ENCODE measurements at places on chromosomes 2 and 18.

DNA sequence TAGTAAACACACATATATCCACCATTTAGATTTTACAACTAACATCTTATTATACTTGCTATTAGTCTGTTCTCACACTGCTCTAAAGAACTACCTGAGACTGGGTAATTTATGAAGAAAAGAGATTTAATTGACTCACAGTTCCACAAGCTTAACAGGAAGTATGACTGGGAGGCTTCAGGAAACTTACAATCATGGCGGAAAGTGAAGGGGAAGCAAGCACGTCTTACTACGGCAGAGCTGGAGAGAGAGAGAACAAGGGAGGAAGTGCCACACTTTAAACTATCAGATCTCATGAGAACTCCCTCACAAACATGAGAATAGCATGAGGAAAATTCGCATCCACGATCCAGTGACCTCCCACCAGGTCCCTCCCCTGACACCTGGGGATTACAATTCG, 240.7 kb downstream of the CAMKMT start:
- DNase-seq, result no peak

DNA sequence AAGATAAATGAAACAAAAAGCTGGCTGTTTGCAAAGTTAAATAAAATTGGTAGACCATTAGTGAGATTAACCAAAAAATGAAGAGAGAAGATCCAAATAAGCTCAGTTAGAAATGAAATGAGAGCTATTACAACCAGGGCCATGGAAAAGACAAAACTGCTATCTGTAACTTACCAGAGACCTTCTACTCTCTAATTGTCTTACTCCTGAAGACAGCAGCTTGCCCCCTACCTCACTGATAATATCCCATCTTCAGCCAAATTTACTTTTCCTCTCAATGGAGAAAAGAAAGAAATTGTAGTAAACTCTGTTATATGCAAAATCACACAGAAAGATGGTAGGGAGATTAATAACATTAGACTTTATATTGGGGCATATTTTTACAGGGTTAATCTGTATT, 178.2 kb downstream of the LCLAT1 start:
- DNase-seq, result no peak

- no peak for DNase-seq
Observed at GRCh38 chr2:60465736-60466135, 87.7 kb downstream of the BCL11A start.

DNA sequence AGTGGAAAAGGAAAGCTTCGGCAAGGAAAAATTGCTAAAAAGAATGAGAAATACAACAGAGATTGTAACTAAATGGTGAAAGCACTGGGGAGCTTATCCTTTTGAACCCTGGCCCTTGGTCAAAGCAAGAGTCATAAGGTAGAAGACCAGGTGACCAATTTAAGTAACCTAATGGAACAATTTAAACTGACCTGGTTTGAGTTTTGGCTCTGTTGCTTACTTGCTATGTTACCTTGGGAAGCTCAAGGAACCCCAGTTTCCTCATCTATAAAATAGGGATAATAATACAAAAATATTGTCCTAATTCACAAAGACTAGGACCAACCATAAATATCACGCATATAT, 48.6 kb downstream of the NHEJ1 start:
- no peak for DNase-seq

DNA sequence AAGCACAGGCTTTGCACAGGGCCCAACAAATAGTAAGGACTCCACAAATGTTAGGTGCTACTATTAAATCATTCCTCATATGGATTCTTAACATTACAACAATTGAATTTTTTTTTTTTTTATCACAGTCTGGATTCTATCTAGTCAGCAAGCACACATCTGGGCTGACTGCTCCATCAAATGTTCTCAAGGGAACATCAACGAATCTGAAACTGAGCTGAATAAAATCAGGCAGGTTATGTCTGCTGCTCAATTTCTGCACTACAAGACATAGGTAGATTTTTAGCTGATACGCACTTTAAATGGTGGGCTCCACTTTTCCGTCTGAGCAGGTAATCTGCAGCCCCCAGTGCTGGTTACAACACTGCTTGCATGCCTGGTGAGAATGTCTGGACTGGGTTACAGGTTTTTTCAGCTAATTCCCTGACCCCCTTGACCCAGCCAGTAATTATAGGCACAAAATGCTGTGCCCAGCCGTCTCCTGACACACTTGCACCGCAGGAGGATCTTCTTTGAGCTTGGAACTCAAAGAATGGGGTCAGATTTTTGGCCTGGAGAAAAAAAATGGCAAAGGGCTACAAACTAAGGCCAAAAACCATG, 44.6 kb downstream of the ADD2 start:
- DNase-seq, result no peak

GRCh38 chr18:21483051-21483450, 117.5 kb downstream of the ESCO1 start:
- no peak for DNase-seq

- no peak for DNase-seq
Observed at GRCh38 chr2:23320058-23320457, 64.9 kb upstream of the KLHL29 start.

- DNase-seq, result no peak
Observed at GRCh38 chr2:53131416-53131815, 636.2 kb upstream of the CHAC2 start.

DNA sequence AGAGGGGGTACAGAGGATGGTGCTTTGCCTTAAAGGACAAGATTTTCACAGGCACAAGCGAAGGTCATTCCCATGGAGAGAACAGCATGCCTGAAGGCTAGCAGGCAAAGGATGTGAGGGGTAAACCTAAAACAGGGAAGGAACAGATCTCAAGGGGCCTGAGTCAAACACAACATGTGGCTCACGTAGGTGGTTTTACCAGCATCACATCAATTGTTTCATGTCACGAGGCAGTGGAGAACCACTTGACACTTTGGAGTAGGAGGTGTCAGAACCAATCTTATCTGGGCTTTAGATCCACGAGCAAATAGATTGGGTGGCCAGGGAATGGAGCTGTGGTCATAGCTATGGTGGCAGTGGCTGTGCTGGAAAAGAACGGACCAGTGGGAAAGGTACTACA, 8.4 kb downstream of the COX5B start:
- no peak for DNase-seq

GRCh38 chr18:77373730-77374445, 124.2 kb downstream of the GALR1 start:
- DNase-seq, result no peak

DNA sequence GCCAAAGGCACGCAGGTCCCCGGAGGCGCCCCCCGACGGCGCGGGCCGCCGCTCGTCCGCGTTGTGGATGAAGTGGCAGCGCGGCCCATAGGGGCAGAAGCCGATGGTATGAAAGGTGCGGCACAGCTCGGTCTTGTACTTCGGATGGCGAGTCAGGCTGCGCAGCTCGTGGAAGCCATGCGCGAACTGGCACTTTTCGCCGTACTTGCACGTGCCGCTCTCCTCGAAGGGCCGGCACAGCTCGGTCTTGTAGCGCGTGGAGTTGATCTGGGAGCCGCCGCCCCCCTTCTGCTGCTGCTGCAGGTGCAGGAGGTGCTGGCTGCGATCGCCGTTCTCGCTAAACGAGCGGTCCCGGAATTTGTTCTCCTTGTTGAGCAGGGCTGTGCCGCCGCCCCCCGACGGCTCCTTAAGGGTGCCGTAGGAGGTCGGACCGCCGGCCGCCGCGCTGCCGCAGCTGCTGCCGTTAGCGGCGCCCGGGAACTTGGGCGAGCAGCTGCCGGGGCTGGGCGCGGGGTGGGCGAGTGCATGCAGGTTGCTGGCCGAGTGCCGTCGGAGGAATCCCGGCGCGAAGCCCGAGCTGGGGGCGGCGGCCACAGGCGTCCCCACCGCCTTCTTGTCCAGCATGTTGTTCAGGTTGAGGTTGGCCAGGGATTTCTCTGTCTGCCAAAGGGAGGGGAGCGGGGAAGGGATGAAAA, 1.2 kb downstream of the ZFP36L2 start:
- peak; percentile 50 for DNase-seq

DNA sequence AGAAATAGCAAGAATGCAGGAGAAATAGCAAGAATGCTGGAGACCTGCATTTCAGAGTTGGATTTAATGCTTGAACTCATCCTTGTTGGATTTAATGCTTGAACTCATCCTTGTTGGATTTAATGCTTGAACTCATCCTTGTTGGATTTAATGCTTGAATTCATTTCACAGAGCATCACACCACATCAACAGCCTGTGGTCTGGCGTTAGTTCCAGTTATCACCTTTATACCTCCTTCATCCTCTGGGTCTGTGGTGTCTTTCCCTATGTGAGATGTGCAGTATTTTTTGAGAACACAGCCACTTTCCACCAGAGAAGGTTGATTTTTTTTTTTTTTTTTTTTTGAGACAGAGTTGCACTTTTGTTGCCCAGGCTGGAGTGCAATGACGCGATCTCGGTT, 546.4 kb upstream of the SOX11 start:
- no peak for DNase-seq

DNA sequence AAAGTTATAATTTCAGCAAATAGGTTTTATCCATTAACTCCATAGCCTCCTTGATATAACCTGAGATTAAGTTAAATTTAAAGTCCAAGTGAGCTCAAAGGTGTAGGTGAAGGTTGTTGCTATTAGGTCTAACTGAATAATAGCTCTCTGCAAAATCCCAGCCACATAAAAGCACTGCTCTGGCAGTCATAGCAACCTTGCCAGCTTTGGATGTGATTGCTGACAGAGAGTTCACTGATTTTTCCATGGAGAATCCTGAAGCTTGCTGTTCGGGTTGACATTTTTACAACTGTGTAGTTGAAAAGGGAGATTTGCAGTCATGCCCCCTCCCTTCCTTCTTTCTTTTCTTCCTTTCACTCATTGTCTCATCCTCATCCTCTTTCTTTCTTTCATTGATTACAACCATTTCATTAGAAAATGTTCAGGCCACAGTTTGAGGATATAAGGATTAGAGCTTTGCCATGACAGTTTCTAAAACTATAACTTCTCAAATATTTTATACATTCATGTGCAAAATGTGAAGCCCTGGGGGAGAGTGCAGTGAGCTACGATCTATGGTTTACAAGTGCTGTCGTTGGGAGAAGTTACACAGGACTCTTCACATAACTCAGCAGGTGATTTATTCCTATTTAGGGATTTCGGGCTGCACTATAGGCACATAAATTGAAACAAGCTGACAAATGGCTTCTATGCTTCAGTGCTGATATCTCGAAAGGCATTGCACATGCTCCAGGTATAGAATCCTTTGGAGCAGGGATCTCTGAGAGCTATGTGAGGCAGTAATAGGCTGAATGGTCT, 193.8 kb downstream of the LRRTM4 start:
- DNase-seq, result no peak

Measured in stimulated activated CD4-positive, alpha-beta T cell treated with anti-CD3 and anti-CD28 coated beads, Interleukin-15, amount 100 ng/mL, for 1 hour (primary cell).